ENCODE measurements at places on chromosomes 2 and 18.

- no peak for DNase-seq
Measured at GRCh38 chr2:157439824-157440186, 4.1 kb downstream of the CYTIP start.

- DNase-seq, result no peak
Measured at GRCh38 chr18:48230467-48231113, 178.6 kb downstream of the ZBTB7C start.

DNA sequence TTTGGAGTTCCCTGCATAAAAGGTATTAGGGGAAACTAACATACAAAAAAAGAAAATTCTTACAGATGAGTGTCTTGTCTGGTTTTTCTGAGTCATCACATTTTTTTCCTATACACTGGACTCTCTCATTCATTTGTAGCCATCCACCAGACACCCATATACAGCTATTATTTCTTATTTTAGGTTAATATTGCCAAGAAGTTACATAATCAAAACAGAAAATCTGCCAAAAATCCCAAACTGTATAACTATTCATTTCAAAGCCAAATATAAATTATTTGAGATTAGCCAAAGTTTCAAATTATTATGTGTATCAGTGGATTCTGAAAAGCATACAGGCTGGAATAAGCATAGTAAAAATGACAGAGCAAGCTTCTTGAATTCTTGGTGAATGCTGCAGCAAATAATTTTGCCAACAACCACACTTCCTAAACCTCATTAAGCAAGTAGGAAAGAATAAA lies 191.2 kb downstream of the NCKAP5 start:
- DNase-seq, result no peak

- no peak for DNase-seq
Measured at GRCh38 chr18:48219810-48220499, 189.2 kb downstream of the ZBTB7C start.

DNA sequence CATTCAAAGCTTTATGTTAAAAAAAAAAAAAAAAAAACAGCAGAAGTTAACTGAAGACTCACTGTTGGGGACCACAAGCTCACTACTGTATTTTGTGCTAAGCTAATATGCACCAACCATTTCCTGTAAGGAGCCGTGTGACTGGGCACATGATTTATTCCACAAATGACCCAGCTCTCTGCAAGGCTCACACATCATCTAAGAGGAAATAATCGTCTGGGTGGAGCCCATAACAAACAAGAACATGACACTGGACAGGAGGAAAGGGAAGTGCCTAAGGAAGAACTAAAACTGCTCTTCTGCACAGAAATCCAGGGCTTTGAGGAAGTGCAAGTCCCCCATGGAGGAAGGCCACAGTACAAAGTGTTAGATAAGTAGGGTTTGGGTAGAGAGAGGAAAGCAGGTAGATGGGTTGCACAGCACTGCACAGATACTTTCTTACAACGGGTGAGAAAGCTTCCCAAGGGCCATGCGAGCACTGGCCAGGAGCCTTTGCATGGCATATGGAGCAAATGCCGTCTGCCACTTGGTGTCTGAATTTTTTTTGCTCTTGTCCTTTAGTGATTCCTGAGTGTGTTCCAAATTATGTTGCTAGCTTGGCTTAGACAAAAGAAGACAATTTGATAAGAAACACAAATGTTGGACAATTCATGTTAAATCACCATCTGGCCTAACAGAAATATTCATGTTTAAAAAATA lies 24.4 kb downstream of the NFE2L2 start:
- DNase-seq, result no peak

DNA sequence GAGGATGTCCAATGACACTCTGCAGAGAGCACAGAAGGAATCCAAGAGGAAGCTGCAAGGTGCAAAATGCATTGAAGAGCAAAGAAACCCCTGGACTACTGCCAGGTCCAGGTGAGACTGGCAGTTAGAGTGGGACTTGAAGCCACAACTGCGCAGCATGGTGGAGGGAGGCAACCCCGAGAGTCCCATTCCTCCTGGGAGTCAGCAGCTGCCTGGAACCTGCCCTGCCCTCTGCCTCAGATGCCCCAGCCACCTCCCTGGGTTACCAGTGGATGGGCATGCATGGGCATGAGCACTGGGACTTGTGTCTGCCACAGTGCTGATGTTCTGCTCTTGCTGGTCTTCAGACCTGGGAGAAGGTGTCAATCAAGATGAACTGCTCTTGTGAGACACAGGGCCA lies 43.2 kb downstream of the ANKMY1 start:
- DNase-seq, result no peak

DNA sequence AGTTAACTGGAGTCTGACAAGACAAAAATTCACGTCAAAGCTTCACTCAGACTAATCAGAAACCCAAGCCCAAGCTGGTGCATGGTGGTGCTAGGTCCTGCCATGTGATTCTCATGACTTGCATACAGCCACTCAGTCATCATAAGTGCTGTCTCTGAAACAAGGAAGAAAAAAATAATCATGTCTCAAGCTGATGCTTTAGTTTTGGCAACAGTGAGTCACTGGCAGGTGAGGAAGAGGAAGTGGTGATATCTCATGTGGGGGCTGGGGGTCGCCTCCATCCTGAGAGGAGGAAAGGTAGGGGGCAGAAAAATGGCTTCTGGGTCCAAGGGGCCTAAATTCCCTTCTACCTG lies 136.3 kb downstream of the TMEM163 start:
- DNase-seq, result no peak

GRCh38 chr18:11316546-11316945 lies 167.2 kb upstream of the PIEZO2 start:
- DNase-seq, result no peak

DNA sequence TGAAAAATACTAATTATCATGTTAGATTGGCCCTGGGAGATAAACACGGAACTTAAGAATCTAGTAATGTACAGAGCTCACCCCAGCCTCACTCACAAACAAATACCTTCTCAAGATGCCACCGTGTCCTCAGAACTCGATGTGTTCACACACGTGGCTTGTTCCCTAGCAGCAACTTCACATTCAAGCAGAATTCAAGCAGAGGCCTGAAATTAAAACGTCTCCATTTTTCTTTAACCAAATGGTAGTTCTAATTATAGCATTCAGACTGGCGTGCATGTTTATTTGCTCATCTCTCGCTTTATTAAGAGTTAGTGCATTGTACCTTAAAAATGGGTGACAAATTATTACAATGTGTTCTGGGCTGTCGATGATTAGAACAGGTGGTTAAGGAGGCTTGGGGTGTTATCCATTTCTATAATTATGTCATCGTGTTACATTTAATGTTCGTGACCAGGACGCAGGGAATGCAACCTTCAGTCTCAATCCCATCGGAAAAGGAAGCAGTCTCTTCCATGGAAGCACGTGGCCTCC lies 57.3 kb upstream of the SLC66A3 start:
- no peak for DNase-seq

DNA sequence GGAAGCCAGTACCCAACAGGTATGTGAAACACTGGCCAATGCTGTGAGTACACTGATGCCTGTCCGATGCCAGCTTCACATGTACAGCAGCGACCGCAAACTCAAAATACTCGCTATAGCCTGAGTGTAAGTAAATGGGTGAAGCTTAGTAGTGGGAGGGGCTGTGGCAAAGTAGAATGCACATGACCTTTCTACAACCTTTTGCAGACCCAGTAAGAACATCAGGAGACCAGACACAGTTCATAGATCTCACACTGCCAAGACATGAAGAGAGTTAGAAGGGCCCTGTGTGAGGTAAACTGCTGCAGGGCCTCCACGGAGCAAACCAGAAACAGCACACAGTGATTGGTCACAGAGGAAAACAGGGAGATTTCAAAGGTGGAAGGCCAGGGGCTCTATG lies 9.1 kb upstream of the UBXN4 start:
- no peak for DNase-seq

DNA sequence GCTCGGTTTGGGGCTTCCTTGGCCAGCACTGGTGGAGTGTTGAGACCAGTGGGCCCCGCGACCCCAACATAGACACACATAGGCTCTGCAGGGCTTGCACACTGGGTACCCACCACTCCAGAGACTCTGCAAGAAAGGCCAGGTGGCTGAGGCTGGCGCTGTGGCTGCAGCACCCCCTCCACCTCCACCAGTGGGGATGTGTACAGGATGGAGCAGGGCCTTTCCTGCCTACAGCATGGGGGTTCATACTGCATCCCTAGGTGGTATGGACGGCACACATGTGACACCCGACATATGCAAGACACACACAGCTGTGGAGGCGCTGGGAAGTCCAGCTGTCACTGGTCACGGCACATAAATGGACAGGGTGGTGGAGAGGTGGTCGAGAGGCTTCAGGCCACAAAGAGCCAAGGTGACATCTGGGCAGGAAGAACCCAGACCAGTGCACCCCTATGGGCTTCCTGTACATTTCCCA lies 1.3 kb downstream of the RNPEPL1 start:
- no peak for DNase-seq

GRCh38 chr2:81250270-81250669 lies 945.7 kb upstream of the LRRTM1 start:
- DNase-seq, result no peak

DNA sequence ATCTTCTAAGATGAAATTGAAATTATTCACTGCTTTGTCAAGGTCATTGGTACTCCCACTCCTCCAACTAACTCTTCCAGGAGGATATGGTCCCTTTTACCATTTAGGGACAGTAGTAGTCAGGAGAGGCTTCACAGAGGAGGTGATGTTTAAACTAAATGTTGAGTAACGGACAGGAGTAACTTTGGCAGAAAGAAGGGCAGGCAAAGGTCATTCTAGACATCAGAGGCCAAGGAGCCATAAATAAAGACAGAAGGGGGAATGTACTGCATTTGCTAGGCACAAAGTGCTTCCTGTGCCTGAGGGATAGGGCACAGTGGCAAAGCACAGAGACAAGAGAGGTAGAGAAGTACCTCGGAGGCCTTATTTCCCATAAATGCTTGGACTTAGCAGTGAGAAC lies 14.6 kb upstream of the ACMSD start:
- DNase-seq, result no peak

- no peak for DNase-seq
Measured at GRCh38 chr2:120939595-120940318, 204.1 kb downstream of the GLI2 start.

DNA sequence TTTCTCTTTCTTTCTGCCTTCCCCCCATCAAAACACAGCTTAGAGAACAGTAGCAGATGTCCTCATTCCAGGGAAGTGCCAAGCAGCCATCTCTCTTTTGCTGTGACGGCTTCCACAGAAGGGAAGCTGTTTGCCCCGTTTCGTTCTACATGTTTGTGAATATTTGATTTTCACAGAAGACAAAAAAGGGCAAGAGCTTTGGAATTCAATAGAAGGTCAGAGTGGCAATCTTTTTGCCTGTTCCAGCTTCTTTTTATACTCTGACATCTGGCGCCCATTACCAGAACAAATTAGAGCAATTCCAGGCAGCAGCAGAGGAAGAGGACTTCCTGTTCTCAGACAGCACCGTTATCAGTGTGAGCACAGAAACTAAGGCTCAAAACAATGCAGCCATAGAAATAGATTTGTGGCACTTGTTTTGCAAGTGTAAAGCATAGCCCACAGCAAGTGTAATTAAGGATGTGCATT lies 79.0 kb upstream of the CDH19 start:
- no peak for DNase-seq

GRCh38 chr2:150917961-150918713 lies 343.5 kb downstream of the RBM43 start:
- no peak for DNase-seq

DNA sequence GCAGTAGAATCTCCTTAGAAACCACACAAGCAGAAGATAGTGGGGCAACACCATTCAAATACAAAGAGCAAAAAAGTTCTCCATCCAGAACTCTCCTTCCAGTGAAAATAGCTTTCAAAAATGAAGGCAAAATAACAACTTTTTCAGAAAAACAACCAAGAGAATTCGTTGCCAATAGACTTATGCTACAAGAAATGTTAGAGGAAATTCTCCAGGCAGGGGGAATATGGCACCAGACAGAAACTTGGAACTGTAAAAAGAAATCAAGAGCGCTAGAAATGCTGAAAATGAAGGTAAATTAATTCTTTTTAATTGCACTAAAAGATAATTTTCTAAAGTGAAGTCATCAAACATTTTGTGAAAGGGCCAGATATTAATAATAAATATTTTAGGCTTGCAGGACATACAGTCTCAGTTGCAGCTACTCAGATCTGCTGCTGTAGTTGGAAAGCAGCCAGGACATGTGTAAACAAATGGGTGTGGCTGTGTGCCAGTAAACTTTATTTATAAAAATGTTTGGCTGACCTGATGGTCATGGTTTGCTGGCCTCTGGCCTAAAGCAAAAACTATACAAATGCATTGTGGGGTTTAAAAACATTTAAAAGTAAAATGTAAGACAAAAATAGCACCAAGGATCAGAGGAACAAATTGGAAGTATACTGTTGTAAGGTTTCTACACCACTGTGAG lies 73.7 kb upstream of the TGFA start:
- no peak for DNase-seq

- DNase-seq, result no peak
Measured at GRCh38 chr2:136766073-136766404, 694 bp downstream of the THSD7B start.

- no peak for DNase-seq
Measured at GRCh38 chr2:226308323-226308680, 491.3 kb downstream of the IRS1 start.

GRCh38 chr18:40738321-40738880 lies 1216.6 kb upstream of the PIK3C3 start:
- DNase-seq, result no peak

DNA sequence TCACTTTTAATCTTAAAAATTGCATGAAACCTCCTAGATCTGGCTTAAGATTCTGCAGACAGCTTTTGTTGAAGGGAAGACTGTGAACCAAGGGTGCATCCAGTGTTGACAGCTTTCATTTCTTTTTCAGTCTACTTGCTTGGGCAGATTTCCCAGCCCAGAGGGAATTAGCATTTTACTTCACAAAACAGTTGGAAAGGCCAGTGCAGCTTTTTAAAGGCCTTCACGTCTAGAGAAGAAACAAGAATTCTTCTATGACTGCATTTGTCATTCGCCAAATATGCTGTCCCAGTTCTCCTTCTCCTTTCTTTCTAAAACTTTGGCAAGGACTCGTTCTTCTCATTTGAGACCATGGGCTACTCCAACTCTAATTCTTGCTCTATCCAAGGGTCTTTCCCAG lies 17.4 kb downstream of the NTSR2 start:
- DNase-seq, result no peak

DNA sequence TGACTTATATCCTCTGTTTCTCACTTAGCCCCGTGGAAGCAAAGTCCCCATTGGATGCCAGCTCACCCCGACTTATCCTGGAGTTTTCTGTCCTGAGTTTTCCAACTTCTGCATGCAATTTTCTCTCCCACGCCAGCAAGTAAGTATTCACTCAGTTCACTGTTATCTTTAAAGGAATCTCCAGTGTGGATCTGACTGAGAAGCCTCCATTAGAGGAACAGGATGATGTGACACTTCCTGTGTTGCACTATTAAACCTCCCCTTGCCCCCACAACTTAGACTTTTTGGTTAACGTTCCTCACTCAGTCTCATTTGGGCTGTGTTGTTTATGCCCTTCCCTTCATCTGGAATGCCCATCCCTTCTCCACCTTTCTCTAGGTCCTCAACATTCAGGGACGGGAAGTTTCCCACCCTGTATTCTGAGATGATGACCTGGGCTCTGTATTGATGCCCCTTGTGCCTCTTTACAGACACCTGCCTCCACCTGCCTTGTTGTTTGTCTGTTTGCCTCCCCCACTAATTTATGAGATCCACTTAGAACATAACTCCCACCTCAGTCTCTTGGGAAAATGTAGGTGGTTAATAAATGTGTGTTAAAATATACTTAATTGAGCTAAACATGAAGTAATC lies 536.1 kb upstream of the RAB6C start:
- DNase-seq, result no peak

Measured in T follicular helper cell (primary cell).